ENCODE measurements at places on chromosomes 2 and 18.

DNA sequence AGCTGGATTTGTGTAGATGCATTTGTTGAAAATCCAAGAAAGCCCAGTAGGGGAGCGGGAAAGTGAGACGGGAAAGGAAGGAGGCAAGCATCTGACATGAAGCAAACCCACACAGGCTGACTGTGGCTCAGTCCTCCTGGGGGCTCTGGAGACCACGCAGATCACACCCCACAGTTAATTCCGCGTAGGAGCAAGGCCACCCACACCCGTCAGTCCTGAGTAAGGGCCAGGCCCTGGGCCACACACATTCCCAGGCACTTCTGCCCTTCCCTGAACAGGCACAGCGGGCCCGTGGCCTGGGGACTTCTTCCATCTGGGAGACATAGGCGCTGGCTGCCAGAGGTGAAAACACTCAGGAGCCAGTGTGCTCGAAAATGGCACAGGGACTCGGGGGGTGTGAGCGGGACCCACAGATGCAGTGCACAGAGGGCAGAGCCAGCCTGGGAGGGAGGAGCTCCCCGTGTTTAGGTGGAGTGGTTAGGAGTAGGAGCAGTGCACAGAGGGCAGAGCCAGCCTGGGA lies 19.4 kb upstream of the PRLH start:
- no peak for DNase-seq
- no peak overlapping the region for H3K27ac ChIP-seq
- H3K4me3 ChIP-seq, result no peak overlapping the region
- no peaks in the 10 kb centered on the region for H3K36me3 ChIP-seq
- H3K27me3 ChIP-seq, result no peaks in the 10 kb centered on the region
- H3K4me1 ChIP-seq, result no peaks in the 10 kb centered on the region

- no peaks in the 10 kb centered on the region for H3K27me3 ChIP-seq
- no peaks in the 10 kb centered on the region for H3K4me1 ChIP-seq
- no peak for DNase-seq
- no peaks in the 10 kb centered on the region for H3K36me3 ChIP-seq
- no peak overlapping the region for H3K27ac ChIP-seq
Measured at GRCh38 chr18:46310675-46311345, 206.6 kb downstream of the HAUS1 start.

- no peaks in the 10 kb centered on the region for H3K4me1 ChIP-seq
- no peaks in the 10 kb centered on the region for H3K36me3 ChIP-seq
- H3K27ac ChIP-seq, result no peak overlapping the region
Measured at GRCh38 chr2:84674586-84674985, 158.3 kb downstream of the DNAH6 start.

DNA sequence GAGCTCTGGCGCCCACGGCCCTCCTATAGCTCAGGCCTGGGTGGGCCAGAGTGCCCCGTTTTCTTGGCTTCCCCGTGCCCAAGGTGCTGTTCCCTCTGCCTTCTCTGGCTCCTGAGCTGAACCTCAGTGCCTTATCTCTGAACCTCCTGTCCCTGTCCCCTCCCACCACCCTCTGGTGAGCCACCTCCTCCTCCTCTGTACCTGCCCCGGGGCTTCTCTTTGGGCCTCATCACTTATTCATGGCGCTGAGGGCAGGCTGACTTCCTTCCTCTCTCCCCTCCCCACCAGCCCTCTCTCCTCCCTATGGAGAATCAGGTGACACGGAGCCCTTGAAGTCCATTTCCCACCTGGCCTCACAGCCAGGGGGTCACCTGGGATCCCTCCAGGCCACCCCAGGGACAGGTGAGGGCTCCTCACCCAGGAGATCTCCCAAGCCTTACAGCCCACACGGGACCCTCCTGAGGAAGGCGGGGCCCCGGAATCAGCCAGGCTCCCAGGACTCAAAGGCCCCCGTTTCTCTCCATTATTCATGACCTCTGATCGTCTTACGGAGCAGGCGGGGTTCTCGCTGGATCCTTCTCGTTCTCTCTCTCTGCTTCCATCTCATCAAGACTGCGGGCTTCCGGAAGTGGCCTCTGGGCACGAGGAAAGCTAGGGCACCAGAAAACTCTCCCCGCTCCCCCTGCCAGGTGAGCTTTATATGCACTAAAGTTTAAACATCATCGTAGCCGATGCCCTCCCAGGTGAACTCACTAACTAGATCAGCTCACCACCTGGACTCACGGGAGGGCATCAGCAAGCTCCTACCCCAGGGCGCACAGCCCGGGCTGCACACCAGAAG lies at the start of gene LOXHD1:
Gene LOXHD1, minus strand, starts transcription at position 106 of the 841 bp plus-strand sequence. CDS start 187 bp downstream, outside the sequence.
- H3K4me1 ChIP-seq, result no peaks in the 10 kb centered on the region
- no peak within 1 kb of the TSS for H3K27ac ChIP-seq
- no peaks in the 10 kb centered on the region for H3K36me3 ChIP-seq
- H3K4me3 ChIP-seq, result no peak within 1 kb of the TSS
- DNase-seq, result no peak
- no peaks in the 10 kb centered on the region for H3K27me3 ChIP-seq

- no peak for DNase-seq
- H3K36me3 ChIP-seq, result no peaks in the 10 kb centered on the region
- H3K4me1 ChIP-seq, result no peaks in the 10 kb centered on the region
- no peak overlapping the region for H3K27ac ChIP-seq
- no peaks in the 10 kb centered on the region for H3K27me3 ChIP-seq
- no peak overlapping the region for H3K4me3 ChIP-seq
Measured at GRCh38 chr2:1489486-1489885, 76.2 kb downstream of the TPO start.

DNA sequence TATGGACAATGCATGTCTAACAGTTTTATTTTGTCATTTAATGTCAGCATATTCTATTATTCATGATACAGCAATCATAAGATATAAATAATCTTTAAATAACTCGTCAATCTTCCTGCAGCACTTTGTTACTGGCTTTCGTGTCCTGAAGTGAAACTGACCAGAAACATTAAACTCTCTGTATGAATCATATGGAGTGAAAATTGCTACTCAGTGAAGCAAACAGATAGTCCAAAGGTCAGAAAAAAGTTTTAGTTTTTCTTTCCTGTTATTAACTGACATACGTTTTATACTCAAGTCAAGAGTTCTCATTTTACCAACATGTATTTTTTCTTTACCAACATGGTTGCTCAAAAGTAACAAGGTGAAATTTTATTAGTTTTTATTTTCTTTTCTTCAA lies 106.8 kb upstream of the GALNT5 start:
- no peaks in the 10 kb centered on the region for H3K36me3 ChIP-seq
- H3K4me1 ChIP-seq, result no peaks in the 10 kb centered on the region
- DNase-seq, result no peak
- no peaks in the 10 kb centered on the region for H3K27me3 ChIP-seq
- H3K27ac ChIP-seq, result no peak overlapping the region
- no peak overlapping the region for H3K4me3 ChIP-seq

GRCh38 chr2:104845552-104845931 lies 8.4 kb upstream of the POU3F3 start:
- peaks cover 49% of the 10 kb centered on the region for H3K27me3 ChIP-seq
- H3K27ac ChIP-seq, result no peak overlapping the region
- H3K4me3 ChIP-seq, result no peak overlapping the region
- DNase-seq, result no peak
- no peaks in the 10 kb centered on the region for H3K36me3 ChIP-seq

DNA sequence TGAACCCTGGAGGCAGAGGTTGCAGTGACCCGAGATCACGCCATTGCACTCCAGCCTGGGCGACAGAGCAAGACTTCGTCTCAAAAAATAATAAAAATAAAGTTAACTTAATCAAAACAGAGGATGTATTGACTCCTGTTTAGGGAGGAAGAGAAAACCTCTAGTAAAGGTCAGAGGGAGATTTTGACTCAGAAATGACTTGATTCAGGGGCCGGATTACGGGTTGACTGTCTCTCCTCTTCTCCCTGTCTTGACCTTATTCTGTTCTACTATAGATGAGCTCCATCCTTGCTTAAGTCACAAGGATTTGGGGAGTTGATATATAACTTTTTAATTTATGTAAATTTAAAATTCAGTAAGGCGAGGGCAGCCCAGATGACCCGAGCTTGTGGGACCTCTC lies 71.0 kb downstream of the COX7A2L start:
- no peaks in the 10 kb centered on the region for H3K27me3 ChIP-seq
- DNase-seq, result no peak
- H3K4me3 ChIP-seq, result no peak overlapping the region
- H3K36me3 ChIP-seq, result peaks cover 30% of the 10 kb centered on the region
- no peak overlapping the region for H3K27ac ChIP-seq

DNA sequence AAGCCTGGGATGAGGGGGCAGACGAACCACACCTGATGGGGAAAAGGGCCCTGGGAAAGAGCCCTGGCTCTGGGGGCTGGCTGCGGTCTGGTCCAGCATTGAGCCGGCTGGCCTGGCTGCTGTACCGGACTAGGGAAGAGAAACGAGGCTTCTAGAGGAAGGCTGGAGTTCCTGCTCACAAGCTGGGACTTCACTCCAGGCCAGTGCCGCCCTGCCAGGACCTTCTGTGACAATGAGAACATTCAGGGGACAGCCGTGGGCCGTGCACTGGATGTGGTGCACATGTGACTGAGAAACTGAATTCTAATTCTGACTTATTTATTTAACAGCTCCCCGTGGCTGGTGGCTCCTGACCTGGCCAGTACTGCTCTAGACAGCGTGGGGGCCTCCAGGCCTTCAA lies 269.3 kb downstream of the HDAC4 start:
- H3K4me3 ChIP-seq, result no peak overlapping the region
- peaks cover 72% of the 10 kb centered on the region for H3K36me3 ChIP-seq
- no peaks in the 10 kb centered on the region for H3K4me1 ChIP-seq

- H3K27me3 ChIP-seq, result no peaks in the 10 kb centered on the region
- H3K36me3 ChIP-seq, result no peaks in the 10 kb centered on the region
- H3K4me3 ChIP-seq, result no peak overlapping the region
Measured at GRCh38 chr2:172884336-172884735, 148.7 kb downstream of the RAPGEF4 start.

GRCh38 chr2:5125017-5125730 lies 567.0 kb upstream of the SOX11 start:
- H3K27me3 ChIP-seq, result no peaks in the 10 kb centered on the region
- no peaks in the 10 kb centered on the region for H3K4me1 ChIP-seq

DNA sequence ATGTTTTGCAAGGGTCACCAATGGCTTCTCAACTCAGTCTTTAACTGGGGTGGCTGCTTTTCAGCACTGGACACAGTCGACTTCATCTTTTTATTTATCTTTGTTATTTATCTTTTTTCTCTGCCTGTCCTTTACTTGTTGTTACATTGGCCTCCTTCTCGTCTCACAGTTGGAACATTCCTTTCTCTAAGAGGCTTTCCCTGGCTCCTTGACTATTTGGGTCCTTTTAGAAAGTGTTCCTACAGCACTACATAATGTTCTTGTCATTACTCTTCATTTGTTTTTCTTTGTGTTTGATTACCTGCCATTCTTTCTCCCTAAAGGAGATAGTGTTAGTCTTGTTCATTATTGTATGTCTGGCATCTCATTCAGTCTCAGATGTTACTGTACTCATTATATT lies 122.0 kb downstream of the KIAA1328 start:
- H3K27me3 ChIP-seq, result no peaks in the 10 kb centered on the region
- no peak overlapping the region for H3K4me3 ChIP-seq
- no peak for DNase-seq
- no peaks in the 10 kb centered on the region for H3K36me3 ChIP-seq
- no peaks in the 10 kb centered on the region for H3K4me1 ChIP-seq

- DNase-seq, result no peak
- H3K27me3 ChIP-seq, result no peaks in the 10 kb centered on the region
- H3K4me3 ChIP-seq, result no peak overlapping the region
Measured at GRCh38 chr2:236101311-236101950, 66.8 kb downstream of the GBX2 start.

- DNase-seq, result no peak
- no peaks in the 10 kb centered on the region for H3K27me3 ChIP-seq
- no peaks in the 10 kb centered on the region for H3K4me1 ChIP-seq
- no peaks in the 10 kb centered on the region for H3K36me3 ChIP-seq
- no peak overlapping the region for H3K27ac ChIP-seq
- H3K4me3 ChIP-seq, result no peak overlapping the region
Measured at GRCh38 chr2:207112785-207113184, 53.0 kb downstream of the KLF7 start.

DNA sequence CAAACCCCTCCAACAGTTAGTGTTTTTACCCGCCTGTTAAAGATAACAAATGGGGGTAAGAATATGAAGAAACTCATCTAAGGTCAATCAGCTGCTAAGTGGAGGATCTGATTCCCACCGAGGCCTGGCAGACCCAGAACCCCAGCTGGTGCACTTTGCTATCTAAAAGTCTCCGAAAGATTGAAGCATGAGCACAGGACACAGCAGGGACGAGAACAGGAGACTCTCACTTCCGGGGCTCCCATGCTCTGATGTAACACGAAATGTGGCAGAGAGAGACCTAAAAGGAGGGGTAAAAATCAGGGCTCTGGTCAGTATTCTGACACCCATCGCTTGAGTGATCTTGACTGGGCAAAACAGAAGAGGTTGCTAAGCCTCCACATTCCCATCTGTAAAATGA lies 119.7 kb downstream of the PDCL3 start:
- no peak overlapping the region for H3K27ac ChIP-seq
- H3K36me3 ChIP-seq, result no peaks in the 10 kb centered on the region
- DNase-seq, result no peak
- H3K4me1 ChIP-seq, result no peaks in the 10 kb centered on the region
- no peaks in the 10 kb centered on the region for H3K27me3 ChIP-seq

DNA sequence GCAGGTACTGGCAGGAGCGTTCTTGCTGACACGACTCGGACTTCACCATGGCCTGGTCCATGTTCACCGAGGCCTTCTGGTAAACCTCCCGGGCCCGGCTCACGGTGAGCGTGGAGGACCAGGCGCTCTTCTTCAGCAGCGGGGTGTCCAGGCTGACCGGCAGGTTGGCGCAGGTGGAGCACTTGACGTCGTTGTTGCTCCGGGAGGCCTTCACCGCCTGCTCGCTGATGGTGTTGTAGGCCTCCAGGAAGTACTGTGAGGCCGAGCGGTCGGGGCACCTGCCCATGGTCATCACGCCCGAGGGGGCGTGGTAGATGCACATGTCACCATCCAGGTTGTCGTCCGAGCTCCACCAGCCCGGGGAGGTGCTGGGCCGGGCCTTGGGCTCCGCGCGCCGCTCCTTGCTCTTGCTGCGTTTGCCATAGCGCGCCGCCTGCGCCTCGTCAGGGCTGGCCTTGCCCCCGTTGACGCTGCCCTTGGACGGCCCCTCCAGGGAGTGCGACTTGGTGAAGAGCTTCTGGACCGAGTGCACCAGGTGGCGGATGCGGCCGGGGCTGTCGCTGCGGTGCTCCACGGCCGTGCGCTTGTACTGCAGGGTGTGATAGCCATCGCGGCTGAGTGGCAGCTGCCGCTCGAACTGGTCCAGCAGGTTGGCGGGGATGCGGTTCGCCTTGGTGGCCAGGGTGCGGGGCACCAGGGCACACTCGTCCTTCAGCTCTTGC lies 429.3 kb downstream of the TGIF1 start:
- no peak overlapping the region for H3K27ac ChIP-seq
- H3K4me1 ChIP-seq, result no peaks in the 10 kb centered on the region

DNA sequence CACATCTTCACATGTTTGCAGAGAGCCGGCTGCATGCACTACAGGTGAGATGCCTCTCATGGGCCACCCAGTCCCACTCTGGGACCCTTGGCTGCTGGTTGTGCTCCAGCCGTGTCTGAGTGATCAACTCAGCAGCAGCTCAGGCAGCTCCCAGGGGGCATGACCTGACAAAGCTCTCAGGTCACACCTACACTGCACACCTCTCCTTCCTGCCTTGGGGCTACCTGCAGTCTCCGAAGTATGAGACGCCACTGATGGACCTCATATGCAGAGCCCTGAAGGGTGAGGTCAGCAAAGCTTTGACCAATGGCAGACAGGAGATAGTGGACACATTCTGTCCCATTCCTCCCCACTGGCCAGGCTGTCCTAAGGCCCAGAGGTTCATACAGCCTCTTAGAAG lies 51.4 kb downstream of the LBH start:
- DNase-seq, result no peak
- H3K27ac ChIP-seq, result no peak overlapping the region
- H3K36me3 ChIP-seq, result no peaks in the 10 kb centered on the region
- no peaks in the 10 kb centered on the region for H3K27me3 ChIP-seq

GRCh38 chr2:61241266-61241665 lies 79.3 kb downstream of the C2orf74 start:
- H3K36me3 ChIP-seq, result peaks cover 30% of the 10 kb centered on the region
- no peaks in the 10 kb centered on the region for H3K27me3 ChIP-seq
- H3K27ac ChIP-seq, result no peak overlapping the region
- H3K4me1 ChIP-seq, result no peaks in the 10 kb centered on the region
- no peak overlapping the region for H3K4me3 ChIP-seq

All from effector memory CD4-positive, alpha-beta T cell (primary cell).